Activated CD4-positive, alpha-beta memory T cell treated with anti-CD3 and anti-CD28 coated beads, Interleukin-2, amount 10 ng/mL, durations not matched to agents 7 days and 5 days (primary cell): ENCODE measurements at places on chromosomes 1 and 21. TPM values are rescaled to one million over a fixed set of nuclear protein-coding genes. Genes with fewer than 3 reads are reported as not detected.

Gene CYYR1
- not detected for total RNA-seq

Gene RIPPLY3
- not detected for total RNA-seq

Gene LENEP
- 1.2 TPM for total RNA-seq

Gene CA14
- total RNA-seq: not detected

Gene HES2
- 0.13 TPM for total RNA-seq

Gene S100A10
- 631 TPM for total RNA-seq

Gene TXNIP
- total RNA-seq: 407 TPM

Gene NPL
- total RNA-seq: 5.0 TPM

Gene IKBKE
- total RNA-seq: 61.8 TPM

Gene TNFAIP8L2
- total RNA-seq: 31.2 TPM

Gene OR10J1
- not detected for total RNA-seq

Gene ASTN1
- total RNA-seq: not detected

Gene STRIP1
- 34.7 TPM for total RNA-seq

Gene PDZK1
- total RNA-seq: 0.60 TPM

Gene PPIAL4G
- total RNA-seq: 0.45 TPM

Gene C1orf56
- total RNA-seq: 1.7 TPM

Gene HAPLN2
- total RNA-seq: not detected

Gene AMPD1
- not detected for total RNA-seq

Gene MRPL20
- total RNA-seq: 87.3 TPM

Gene ANKRD34A
- total RNA-seq: 2.9 TPM
